ENCODE measurements at places on chromosomes 7 and 10.

- no peak for ATAC-seq
These were observed 459.3 kb downstream of the HTR7 start for GRCh38 chr10:90398566-90398965.

DNA sequence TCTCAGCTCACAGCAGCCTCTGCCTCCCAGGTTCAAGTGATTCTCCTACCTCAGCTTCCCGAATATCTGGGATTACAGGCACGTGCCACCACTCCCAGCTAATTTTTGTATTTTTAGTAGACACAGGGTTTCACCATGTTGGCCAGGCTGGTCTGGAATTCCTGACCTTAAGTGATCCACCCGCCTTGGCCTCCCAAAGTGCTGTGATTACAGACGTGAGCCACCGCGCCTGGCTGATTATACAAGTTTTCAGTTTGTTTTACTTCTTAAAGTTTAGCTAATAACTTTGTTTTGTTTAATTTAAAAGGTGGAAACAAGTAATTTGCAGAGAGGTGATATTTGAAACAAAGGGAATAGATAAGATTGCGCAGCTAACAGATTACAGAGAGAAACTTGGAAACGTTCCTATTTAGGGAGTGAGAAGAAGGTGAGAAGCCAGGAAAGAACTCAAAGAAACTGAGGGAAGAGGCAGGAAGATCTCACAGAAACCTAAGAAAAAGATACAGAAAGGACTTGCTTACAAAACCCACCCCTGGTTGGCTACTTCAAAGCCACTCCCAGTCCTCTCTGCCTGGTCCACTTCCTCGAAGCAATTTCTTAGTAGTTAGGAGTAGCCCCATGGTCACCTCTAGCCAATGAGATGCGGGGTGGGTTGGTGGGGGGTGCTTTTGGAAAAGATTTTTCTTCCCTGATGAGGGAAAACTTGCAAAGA, 15.0 kb upstream of the PDLIM1 start:
- ATAC-seq = no peak

GRCh38 chr7:25069900-25070443, 55.1 kb downstream of the CYCS start:
- peak; percentile 81 for ATAC-seq

- ATAC-seq = no peak
These were observed 13.0 kb downstream of the NOBOX start for GRCh38 chr7:144390481-144390880.

DNA sequence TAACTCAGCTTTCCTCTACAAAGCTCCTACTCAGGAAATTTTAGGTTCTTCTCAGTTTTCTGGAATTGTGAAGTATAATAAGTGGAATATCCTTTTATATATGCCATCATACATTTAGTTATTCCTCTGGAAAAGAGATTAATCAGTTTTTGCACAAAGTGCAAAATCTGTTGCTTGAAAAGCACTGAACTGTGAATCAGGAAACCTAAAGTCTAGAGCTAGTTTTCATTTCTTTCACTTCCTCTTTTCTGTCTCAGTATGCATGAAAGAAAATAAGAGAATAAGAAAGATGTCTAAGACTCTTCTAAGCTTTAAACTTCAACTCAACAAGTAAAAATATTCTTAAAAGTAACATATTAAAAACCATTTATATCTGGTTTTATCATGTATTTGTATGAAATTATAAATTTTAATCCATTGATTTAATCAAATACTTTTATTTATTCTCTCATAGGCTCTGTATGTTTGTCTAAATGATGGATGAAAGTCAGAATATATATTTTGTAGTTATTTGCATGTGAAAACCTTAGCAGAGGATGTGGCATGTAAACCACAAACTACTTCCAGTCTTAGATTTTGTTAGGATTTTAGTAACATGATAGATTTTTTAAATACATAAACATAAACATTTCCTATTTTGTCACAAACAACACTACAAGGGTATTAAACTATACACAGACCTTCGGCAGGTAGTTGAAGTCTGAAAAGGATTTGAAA, 1073.0 kb downstream of the XPNPEP1 start:
- ATAC-seq = no peak

DNA sequence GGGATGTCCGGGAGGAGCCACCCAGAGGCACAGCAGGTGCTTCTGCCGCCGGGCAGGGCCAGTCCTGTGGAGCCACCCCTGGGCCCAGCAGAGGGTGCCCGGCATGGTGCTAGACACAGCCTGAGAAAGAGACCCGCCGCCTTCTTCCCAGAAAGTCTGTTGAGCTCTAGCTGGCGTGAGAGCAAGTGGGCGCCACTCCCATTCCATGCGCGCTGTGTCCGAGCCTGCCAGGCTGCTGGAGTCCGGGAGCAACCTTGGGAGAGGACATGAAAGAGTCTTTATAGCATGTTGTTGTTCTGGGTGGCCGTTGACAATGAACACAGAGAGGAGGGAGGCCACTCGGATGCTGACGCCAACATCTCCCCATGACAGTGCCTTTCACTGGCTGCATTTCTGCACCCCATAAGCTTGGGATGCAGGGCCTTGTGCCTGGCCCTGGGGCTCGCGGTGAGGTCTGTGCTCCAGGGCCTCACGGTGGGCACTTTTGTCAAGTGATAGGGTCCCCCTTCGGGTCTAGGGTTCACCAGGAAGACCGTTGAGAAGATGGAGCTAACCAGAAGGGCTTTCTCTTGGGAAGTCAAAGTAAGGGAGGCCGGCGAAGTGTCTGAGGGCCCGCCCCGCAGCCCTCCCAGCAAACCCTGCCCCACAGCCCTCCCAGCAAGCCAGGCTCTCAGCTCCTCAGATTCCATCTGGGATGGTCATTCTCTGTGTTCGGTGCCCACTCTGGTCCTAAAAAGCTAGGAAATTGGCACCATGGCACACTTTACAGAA, 47.3 kb downstream of the NKX6-2 start:
- ATAC-seq = no peak
